Kidney (tissue), 22 donors: ENCODE measurements at places on chromosomes 6 and 20.

- no peak overlapping the region for H3K27ac ChIP-seq
- H3K4me1 ChIP-seq: peaks cover 1% of the 10 kb centered on the region
- no peak overlapping the region for H3K4me3 ChIP-seq
- no peaks in the 10 kb centered on the region for H3K36me3 ChIP-seq
- no peak for DNase-seq
- H3K27me3 ChIP-seq: no peaks in the 10 kb centered on the region
These were observed 275.3 kb upstream of the CITED2 start for GRCh38 chr6:139649732-139650131.

DNA sequence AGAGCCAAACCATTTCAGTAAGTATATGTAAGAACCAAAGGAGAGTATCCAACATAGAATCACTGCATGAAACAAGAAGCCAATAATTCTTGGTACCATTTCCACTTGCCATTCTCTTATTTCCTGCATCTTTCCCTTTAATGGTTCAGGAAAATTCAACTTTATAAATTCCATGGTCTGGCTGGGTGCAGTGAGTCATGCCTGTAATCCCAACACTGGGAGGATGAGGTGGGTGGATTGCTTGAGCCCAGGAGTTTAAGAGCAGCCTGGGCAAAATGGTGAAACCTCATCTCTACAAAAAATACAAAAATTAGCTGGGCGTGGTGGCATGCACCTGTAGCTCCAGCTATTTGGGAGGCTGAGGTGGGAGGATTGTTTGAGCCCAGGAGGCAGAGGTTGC, 21.2 kb downstream of the NHLRC1 start:
- H3K4me3 ChIP-seq: no peak overlapping the region
- no peaks in the 10 kb centered on the region for H3K36me3 ChIP-seq
- H3K4me1 ChIP-seq: no peaks in the 10 kb centered on the region

GRCh38 chr6:89050155-89050554, 30.4 kb upstream of the PNRC1 start:
- no peak overlapping the region for H3K4me3 ChIP-seq
- H3K36me3 ChIP-seq: no peaks in the 10 kb centered on the region
- H3K27ac ChIP-seq: no peak overlapping the region
- H3K4me1 ChIP-seq: no peaks in the 10 kb centered on the region

DNA sequence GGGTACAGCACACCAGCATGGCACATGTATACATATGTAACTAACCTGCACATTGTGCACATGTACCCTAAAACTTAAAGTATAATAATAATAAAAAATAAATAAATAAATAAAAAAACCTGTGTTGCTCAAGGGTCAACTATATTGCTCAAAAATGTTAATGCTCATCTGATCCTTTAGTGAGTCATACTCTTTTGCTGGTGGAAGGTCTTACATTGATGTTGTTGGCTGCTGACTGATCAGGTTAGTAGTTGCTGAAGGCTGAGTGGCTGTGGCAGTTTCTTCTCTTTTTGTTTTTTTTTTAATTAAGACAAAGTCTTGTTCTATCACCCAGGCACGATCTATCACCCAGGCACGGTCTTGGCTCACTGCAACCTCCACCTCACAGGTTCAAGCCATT, 29.6 kb upstream of the SMIM26 start:
- H3K27ac ChIP-seq: no peak overlapping the region
- H3K36me3 ChIP-seq: peaks cover 11% of the 10 kb centered on the region
- peaks cover 2% of the 10 kb centered on the region for H3K4me1 ChIP-seq

GRCh38 chr6:119285908-119286625, 63.5 kb downstream of the MAN1A1 start:
- H3K27me3 ChIP-seq: no peaks in the 10 kb centered on the region
- H3K36me3 ChIP-seq: no peaks in the 10 kb centered on the region
- no peak overlapping the region for H3K4me3 ChIP-seq
- DNase-seq: no peak

GRCh38 chr6:89199579-89199978, 17.6 kb downstream of the GABRR1 start:
- H3K4me1 ChIP-seq: no peaks in the 10 kb centered on the region
- no peaks in the 10 kb centered on the region for H3K27me3 ChIP-seq
- no peak for DNase-seq
- H3K27ac ChIP-seq: no peak overlapping the region

- H3K4me1 ChIP-seq: no peaks in the 10 kb centered on the region
- H3K4me3 ChIP-seq: no peak overlapping the region
- H3K27ac ChIP-seq: no peak overlapping the region
- H3K27me3 ChIP-seq: no peaks in the 10 kb centered on the region
- no peaks in the 10 kb centered on the region for H3K36me3 ChIP-seq
These were observed 18.4 kb downstream of the EDN3 start for GRCh38 chr20:59318803-59319202.

DNA sequence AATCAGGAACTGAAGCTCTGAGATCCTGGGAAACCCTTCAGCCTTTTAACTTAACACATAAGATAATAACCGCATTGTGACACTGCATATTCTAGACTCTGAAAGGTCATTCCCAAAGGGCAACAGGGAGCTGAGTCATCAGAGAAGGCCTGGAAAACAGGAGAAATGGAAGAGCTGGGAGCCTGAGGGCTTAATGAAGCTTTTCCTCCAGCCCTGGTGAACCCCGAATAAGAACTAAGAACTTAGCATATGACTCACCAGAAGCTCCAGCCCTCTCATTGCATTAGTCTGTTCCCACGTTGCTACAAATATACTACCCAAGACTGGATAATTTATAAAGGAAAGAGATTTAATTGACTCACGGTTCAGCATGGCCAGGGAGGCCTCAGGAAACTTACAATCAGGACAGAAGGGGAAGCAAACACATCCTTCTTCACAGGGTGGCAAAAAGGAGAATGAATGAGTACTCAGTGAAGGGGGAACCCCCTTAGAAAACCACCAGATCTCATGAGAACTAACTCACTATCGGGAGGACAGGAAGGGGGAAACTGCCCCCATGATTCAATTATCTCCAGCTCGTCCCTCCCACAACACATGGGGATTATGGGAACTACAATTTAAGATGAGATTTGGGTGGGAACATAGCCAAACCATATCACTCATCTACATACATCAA, 648.5 kb downstream of the TFAP2A start:
- H3K36me3 ChIP-seq: no peaks in the 10 kb centered on the region
- no peaks in the 10 kb centered on the region for H3K27me3 ChIP-seq
- no peak overlapping the region for H3K27ac ChIP-seq

GRCh38 chr6:166333172-166333995, 9.0 kb downstream of the SFT2D1 start:
- H3K36me3 ChIP-seq: no peaks in the 10 kb centered on the region
- H3K4me3 ChIP-seq: no peak overlapping the region
- DNase-seq: no peak
- peaks cover 4% of the 10 kb centered on the region for H3K4me1 ChIP-seq
- no peak overlapping the region for H3K27ac ChIP-seq
- no peaks in the 10 kb centered on the region for H3K27me3 ChIP-seq

GRCh38 chr6:170075659-170076223, 215.1 kb downstream of the DLL1 start:
- H3K4me3 ChIP-seq: no peak overlapping the region
- H3K4me1 ChIP-seq: no peaks in the 10 kb centered on the region
- no peaks in the 10 kb centered on the region for H3K36me3 ChIP-seq
- no peak overlapping the region for H3K27ac ChIP-seq
- no peaks in the 10 kb centered on the region for H3K27me3 ChIP-seq
- no peak for DNase-seq

GRCh38 chr6:126531840-126532239, 191.9 kb downstream of the CENPW start:
- no peaks in the 10 kb centered on the region for H3K36me3 ChIP-seq
- no peak overlapping the region for H3K27ac ChIP-seq
- no peak for DNase-seq
- H3K27me3 ChIP-seq: no peaks in the 10 kb centered on the region
- no peak overlapping the region for H3K4me3 ChIP-seq

DNA sequence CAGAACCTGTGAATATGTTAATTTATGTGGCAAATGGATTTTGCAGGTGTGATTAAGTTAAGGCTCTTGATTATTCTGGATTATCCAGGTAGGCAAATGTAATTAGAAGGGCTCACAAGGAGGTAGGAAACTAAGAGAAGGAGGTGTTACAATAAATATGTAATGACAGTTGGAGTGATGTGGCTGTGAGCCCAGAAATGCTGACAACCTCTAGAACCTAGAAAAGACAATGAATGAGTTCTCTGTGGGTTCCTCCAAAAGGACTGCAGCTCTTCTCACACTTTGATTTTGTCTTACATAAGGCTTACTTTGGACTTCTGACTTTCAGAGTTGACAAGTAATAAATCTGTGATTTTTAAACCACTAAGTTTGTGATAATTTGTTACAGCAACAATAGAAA, 406.6 kb upstream of the EPHA7 start:
- H3K4me1 ChIP-seq: no peaks in the 10 kb centered on the region
- H3K36me3 ChIP-seq: no peaks in the 10 kb centered on the region
- no peak for DNase-seq
- H3K27me3 ChIP-seq: no peaks in the 10 kb centered on the region
- no peak overlapping the region for H3K4me3 ChIP-seq
